CD8-positive, alpha-beta memory T cell (primary cell): ENCODE measurements at places on chromosomes 4 and X. TPM values are rescaled to one million over a fixed set of nuclear protein-coding genes. Genes with fewer than 3 reads are reported as not detected.

GRCh38 chr4:10089346-10089745 lies 27.3 kb downstream of the WDR1 start:
- no peaks in the 10 kb centered on the region for H3K27me3 ChIP-seq
- peaks cover 25% of the 10 kb centered on the region for H3K4me1 ChIP-seq
- DNase-seq, result no peak
- peaks cover 95% of the 10 kb centered on the region for H3K36me3 ChIP-seq
- no peak overlapping the region for H3K27ac ChIP-seq
- H3K4me3 ChIP-seq, result no peak overlapping the region

DNA sequence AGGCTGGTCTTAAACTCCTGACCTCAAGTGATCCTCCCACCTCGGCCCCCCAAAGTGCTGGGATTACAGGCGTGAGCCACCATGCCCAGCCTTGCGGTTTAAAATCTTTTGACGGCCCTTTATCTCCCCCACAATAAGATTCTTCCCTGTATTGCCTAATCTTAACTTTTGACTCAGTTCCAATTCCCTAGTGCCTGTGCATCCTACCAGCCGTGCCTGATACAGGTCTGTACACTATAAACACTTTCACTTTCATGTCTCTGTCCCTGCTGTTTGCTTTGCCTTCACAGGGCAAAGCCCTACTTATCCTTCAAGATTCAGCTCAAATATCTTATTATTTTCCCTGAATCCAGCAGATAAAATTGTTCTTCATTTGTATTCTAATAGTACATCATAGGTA lies 74.6 kb downstream of the WDR44 start:
- DNase-seq, result no peak
- H3K27me3 ChIP-seq, result no peaks in the 10 kb centered on the region
- no peaks in the 10 kb centered on the region for H3K4me1 ChIP-seq
- no peak overlapping the region for H3K27ac ChIP-seq

DNA sequence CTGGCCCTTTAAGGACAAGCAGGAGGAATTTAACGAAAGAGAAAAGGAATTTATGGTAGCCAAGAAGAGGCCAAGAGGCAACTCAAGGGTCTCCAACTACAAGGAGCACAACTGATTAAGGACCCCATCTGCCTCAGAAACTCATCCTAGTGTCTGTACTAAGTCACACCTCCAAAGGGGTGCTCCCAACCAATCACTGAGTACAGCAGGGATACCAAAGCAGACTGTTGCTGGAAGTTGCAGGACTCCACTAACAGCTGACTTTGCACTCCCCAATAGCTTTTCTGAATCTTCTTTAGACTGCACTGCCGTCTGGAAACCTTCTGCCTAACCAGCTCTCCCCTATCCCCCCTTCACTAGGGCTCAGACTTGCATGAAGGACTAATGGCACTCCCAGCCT lies 50.6 kb downstream of the ATP11C start:
- no peak overlapping the region for H3K4me3 ChIP-seq
- no peak overlapping the region for H3K27ac ChIP-seq
- DNase-seq, result no peak
- no peaks in the 10 kb centered on the region for H3K4me1 ChIP-seq
- H3K36me3 ChIP-seq, result no peaks in the 10 kb centered on the region

DNA sequence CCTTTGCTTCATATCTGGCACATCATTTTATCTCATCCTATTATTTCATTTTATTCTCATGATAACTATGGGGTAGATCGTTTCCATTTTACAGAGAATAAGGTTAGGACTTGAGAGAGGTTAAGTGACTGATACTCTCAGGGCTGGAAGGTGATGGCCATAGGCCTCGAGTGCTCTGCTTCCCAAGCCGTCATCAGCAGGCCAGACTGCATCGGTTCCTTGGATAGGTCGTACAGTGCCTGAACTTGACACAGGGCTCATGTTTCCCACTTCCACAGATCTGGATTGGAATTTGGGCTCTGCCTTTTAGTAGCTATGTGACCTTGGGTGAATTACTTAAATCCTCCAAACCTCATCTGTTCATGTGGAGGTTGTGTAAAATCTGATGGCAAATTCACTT lies 81.4 kb downstream of the TMEM131L start:
- H3K4me3 ChIP-seq, result no peak overlapping the region
- no peak for DNase-seq
- no peak overlapping the region for H3K27ac ChIP-seq

DNA sequence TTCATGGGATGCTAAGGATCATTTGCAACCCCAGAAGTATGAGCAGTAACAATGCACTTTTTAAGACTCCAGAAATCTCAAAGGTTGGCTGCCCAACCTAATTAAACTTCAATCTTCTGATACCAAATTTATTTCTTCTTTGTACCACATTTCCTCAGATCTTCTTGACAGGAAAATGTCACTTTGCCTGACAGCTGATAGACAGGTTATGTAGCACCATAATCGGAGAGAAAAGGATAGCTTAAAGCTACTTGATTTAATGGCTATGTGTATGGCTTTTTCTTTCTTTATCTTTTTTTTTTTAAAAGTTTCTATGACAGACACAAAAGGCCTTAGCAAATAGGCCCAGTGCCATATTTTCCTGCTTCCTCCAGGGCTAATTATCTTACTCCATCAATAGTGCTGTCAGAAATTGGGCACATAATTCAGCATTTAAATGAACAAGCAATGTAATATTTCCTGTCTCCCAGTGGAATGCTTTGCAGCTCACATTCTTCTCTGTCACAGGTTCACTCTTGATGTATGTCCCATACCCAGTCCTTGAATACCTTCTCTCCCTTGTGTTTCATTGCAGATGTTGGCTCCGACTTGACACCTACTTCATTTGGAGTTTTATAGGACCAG lies 795.7 kb downstream of the ADGRL3 start:
- DNase-seq, result no peak
- no peak overlapping the region for H3K4me3 ChIP-seq
- no peaks in the 10 kb centered on the region for H3K27me3 ChIP-seq
- no peaks in the 10 kb centered on the region for H3K36me3 ChIP-seq
- no peak overlapping the region for H3K27ac ChIP-seq
- H3K4me1 ChIP-seq, result no peaks in the 10 kb centered on the region

GRCh38 chr4:20253735-20254409 lies 2.2 kb downstream of the SLIT2 start:
- H3K4me1 ChIP-seq, result no peaks in the 10 kb centered on the region
- peak; percentile 42 for DNase-seq
- H3K36me3 ChIP-seq, result no peaks in the 10 kb centered on the region
- no peak overlapping the region for H3K27ac ChIP-seq

DNA sequence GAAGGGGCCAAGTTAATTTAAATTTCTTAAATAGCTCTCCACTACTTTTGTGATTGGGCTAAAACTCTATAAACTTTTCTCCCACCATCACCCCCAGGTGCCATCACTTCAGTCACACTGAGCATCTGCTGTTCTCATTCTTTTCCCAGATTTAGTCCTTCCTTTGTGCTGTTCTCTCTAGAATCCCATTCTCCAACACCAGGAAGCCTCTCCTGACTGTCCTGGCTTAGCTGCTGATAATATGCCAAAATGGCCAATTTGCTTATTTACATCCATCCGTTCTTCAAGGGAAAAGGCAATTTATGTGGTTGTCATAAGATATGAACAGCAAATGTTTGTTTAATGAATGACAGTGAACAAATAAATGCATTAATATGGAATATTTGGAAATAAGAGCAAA lies 44.1 kb downstream of the FGFBP1 start:
- H3K36me3 ChIP-seq, result no peaks in the 10 kb centered on the region
- DNase-seq, result no peak
- no peak overlapping the region for H3K4me3 ChIP-seq
- no peak overlapping the region for H3K27ac ChIP-seq
- no peaks in the 10 kb centered on the region for H3K4me1 ChIP-seq

- no peak overlapping the region for H3K27ac ChIP-seq
- H3K4me1 ChIP-seq, result no peaks in the 10 kb centered on the region
- DNase-seq, result peak; percentile 1
- no peaks in the 10 kb centered on the region for H3K36me3 ChIP-seq
- H3K4me3 ChIP-seq, result no peak overlapping the region
Measured at GRCh38 chrX:102934624-102935023, 2.4 kb upstream of the RAB40AL start.

DNA sequence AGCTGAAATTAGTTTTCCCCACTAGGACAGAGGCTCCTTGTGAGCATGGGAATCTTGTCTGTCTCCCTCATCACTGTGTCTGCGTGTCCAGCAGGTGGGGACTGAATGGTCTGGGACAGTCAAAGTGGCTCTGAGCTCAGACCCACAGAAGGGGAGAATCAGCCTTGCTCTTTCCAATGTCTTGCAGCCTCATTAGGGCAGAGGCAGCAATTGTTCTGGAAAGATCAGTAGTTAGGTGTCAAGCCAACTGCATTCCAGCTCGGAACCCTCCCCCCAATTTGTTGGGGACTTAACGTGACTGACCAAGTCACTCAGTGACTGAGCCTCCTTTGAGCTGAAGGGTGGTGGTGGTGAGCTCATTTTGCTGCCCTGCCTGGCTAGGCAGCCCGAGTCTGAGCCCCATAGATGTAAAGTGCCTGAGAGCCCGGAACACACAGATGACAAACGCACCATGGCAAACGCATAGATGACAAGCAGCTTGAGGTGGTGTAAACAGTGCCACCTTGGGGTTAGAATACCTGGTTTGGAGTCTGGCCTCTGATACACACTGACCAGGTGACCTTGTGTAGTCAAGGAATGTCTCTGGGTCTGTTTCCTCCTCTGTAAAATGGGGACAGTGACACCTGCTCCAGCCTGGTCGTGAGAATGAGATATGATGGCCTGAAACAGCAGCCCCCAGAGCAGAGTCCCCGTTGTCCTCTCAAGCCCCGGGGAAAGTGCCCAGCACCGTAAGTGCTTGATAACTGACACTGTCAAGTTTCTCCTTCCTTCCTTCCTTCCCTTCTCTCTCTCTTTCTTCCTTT lies 2.7 kb upstream of the SORCS2 start:
- H3K27ac ChIP-seq, result no peak overlapping the region
- H3K27me3 ChIP-seq, result peaks cover 19% of the 10 kb centered on the region
- no peak overlapping the region for H3K4me3 ChIP-seq

- H3K27me3 ChIP-seq, result no peaks in the 10 kb centered on the region
- DNase-seq, result no peak
- no peak overlapping the region for H3K4me3 ChIP-seq
Measured at GRCh38 chr4:1614854-1615595, 69.1 kb downstream of the FAM53A start.

DNA sequence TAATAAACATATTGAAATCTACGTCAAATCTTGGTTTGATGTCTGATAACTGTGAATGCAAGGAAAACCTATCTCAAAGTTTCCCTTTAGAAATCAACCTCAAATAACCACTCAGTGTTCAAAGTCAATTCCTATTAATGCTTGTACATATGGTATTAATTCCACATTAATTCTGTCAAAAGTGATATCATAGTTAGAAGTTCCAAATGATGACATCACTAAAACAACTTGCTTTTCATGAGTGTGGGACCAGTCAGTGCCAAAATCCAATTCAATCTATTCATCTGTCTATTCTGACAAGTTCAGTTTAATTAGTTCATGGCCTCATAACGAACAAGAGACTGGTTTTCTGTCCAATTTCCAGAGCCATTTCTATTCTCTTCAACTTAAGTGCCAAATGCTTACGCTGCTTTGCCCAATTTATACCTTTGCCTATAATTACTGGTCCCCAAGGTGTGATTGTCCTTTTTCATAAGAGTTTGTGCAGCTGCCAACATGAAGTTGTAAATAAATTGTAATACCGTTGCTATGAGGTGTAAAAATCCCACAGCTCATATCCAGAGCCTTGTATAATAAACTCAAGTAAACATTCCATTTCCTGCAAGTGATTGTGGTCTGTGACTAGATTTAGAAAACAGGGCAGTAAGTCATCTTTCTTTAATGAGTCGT lies 476.2 kb downstream of the RAB28 start:
- H3K4me3 ChIP-seq, result no peak overlapping the region
- H3K27ac ChIP-seq, result no peak overlapping the region
- no peaks in the 10 kb centered on the region for H3K4me1 ChIP-seq
- H3K36me3 ChIP-seq, result no peaks in the 10 kb centered on the region
- no peak for DNase-seq

- no peaks in the 10 kb centered on the region for H3K4me1 ChIP-seq
- H3K27ac ChIP-seq, result no peak overlapping the region
- no peak overlapping the region for H3K4me3 ChIP-seq
Measured at GRCh38 chr4:4726051-4726450, 133.4 kb upstream of the MSX1 start.

GRCh38 chr4:61225656-61226055 lies 25.5 kb downstream of the ADGRL3 start:
- H3K4me3 ChIP-seq, result no peak overlapping the region
- H3K27me3 ChIP-seq, result no peaks in the 10 kb centered on the region
- no peak for DNase-seq
- no peaks in the 10 kb centered on the region for H3K36me3 ChIP-seq
- H3K27ac ChIP-seq, result no peak overlapping the region

DNA sequence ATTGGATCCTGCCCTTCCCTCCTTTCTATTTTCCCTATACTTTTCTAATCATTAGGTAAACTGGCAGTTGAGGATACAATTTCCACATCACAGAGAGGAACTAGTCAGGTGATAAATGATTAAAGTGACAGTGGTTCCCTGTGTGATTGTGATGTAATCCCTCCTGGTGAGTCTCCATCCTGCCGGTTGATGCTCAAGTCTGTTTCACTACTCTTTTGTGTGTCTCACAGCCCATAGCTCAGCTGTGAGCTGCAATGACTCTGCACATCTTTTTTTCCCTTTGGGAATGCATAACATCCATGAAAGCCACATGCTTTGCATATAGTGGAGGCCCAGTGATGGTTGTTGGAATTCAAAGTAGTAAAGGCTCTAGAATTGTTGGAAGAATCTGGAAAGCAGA lies 60.4 kb downstream of the CCNI start:
- no peak overlapping the region for H3K27ac ChIP-seq
- no peak overlapping the region for H3K4me3 ChIP-seq
- H3K4me1 ChIP-seq, result peaks cover 16% of the 10 kb centered on the region
- no peaks in the 10 kb centered on the region for H3K36me3 ChIP-seq

- no peak overlapping the region for H3K27ac ChIP-seq
- H3K4me3 ChIP-seq, result no peak overlapping the region
- H3K27me3 ChIP-seq, result no peaks in the 10 kb centered on the region
- H3K4me1 ChIP-seq, result peaks cover 14% of the 10 kb centered on the region
Measured at GRCh38 chr4:122537388-122538135, 81.0 kb upstream of the IL2 start.

- no peak for DNase-seq
- no peak overlapping the region for H3K4me3 ChIP-seq
- H3K36me3 ChIP-seq, result no peaks in the 10 kb centered on the region
- H3K4me1 ChIP-seq, result no peaks in the 10 kb centered on the region
Measured at GRCh38 chrX:73577361-73577760, 14.4 kb downstream of the CHIC1 start.

- H3K36me3 ChIP-seq, result no peaks in the 10 kb centered on the region
- no peak overlapping the region for H3K4me3 ChIP-seq
- no peak for DNase-seq
- H3K27me3 ChIP-seq, result no peaks in the 10 kb centered on the region
- no peak overlapping the region for H3K27ac ChIP-seq
Measured at GRCh38 chr4:175511861-175512260, 300.2 kb downstream of the GPM6A start.

The ZAR1 gene
- total RNA-seq, result not detected

The MAML3 gene
- 0.57 TPM for total RNA-seq

The S100G gene
- total RNA-seq, result not detected

The ADAM29 gene
- total RNA-seq, result not detected

The CLGN gene
- total RNA-seq, result not detected

The HPGDS gene
- 0.18 TPM for total RNA-seq

The KIT gene
- 0.39 TPM for total RNA-seq

The SYTL4 gene
- not detected for total RNA-seq

The FNIP2 gene
- 11.7 TPM for total RNA-seq

The RBMX2 gene
- 29.8 TPM for total RNA-seq

The CXCL3 gene
- total RNA-seq, result not detected

The SLBP gene
- total RNA-seq, result 164 TPM

The TTC29 gene
- total RNA-seq, result not detected

The CXorf65 gene
- total RNA-seq, result 9.5 TPM

The TEX11 gene
- total RNA-seq, result not detected

The DSPP gene
- total RNA-seq, result not detected
